ENCODE measurements at places on chromosomes 12 and 14.

- no peak for DNase-seq
Observed at GRCh38 chr12:106551410-106551809, 31.4 kb upstream of the RFX4 start.

DNA sequence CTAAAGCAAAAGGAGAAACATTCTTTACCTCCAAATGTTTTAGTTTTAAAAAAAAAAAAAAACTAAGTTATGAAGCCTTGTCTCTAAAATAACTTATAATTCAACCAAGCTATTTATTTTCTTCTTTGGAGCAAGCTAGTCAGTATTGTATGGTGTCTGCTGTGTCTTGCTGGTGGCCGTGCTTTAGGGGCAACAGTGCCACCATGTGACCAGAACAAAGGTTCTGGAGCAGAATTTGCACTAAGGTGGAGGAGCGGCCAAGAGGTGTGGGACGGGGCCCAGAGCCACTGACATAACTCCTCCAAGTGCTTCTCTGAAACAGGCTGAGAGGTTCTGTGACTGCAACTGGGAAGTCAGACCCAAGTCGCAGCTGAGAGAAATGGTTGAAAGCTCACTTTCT is 4.5 kb downstream of the FICD start:
- no peak for DNase-seq

- peak; percentile 69 for DNase-seq
Observed at GRCh38 chr12:89235189-89235993, 116.9 kb downstream of the DUSP6 start.

- no peak for DNase-seq
Observed at GRCh38 chr14:32941668-32942065, 3.0 kb downstream of the NPAS3 start.

- DNase-seq = no peak
Observed at GRCh38 chr12:4293299-4293965, 19.9 kb downstream of the CCND2 start.

- no peak for DNase-seq
Observed at GRCh38 chr12:51254536-51254935, 15.7 kb downstream of the SMAGP start.

GRCh38 chr12:86723326-86723725 is 467.1 kb upstream of the MGAT4C start:
- no peak for DNase-seq

- no peak for DNase-seq
Observed at GRCh38 chr14:100293497-100294212, 12.6 kb downstream of the SLC25A29 start.

- DNase-seq = no peak
Observed at GRCh38 chr12:131675126-131676080, 35.5 kb upstream of the SFSWAP start.

- no peak for DNase-seq
Observed at GRCh38 chr12:25553098-25553497, at the start of gene LMNTD1. Gene LMNTD1 (minus strand): TSS chr12:25553283. CDS start chr12:25552959, 324 bp downstream.

DNA sequence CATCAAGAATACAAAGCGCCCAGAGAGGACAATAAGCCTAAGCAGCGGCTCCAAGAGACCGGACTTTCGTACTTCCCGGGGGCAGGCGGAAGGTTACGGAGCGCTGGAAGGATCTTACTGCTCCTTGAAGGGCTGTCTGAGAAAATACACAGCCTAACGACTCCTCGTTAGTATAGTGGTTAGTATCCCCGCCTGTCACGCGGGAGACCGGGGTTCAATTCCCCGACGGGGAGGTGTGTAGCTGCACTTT is 12.1 kb upstream of the TMPO start:
- DNase-seq = peak; percentile 91

DNA sequence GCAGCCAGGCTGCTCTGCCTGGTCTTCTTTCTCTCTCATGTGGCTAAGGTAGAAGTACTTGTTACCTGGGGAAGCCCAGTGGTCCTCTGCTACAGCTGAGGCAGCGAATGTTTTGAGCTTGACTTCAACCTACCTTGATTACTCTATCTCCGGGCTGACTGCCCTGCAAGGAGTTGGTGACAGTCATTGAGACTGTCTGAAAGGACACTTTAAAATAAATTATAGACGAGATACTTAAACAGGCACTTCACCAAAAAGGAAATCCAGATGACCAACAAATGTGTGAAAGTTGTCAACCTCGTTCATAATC is 474 bp upstream of the CIT start:
- no peak for DNase-seq

GRCh38 chr12:101607894-101608293 is 13.1 kb downstream of the MYBPC1 start:
- no peak for DNase-seq

DNA sequence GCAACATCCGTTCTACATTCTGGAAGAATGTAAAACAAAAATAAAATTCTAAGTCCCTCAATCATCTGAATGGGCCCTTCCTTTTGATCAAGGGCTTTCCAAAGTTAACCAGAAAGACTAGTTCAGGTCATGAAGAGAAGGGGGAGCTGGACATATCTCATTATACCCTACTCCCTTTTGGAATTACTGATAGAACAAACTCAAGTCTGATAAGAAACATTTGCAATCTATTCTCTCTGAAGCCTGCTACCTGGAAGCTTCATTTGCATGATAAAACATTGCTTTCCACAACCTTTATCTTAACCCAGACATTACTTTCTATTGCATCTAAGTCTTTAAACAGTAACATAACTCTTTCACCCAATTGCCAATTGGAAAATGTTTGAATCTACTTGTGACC is 8.3 kb upstream of the ACSM4 start:
- no peak for DNase-seq

DNA sequence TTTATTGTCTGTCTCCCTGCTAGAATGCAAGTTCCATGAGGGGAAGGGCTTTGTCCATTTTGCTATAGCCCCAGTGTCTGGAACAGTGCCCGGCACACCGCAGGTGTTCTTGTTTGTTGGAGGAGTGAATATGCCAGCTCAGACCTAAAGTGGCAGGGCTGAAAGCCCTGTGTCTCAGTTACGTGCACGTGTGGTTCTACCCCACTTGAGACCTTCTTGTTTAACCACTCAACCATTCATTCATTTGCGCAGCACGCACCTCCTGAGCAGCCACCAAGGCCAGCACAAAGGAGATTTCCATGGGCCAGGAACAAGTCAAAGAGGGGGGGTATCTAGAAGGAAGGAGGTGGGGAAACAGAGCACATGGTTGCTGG is 338.0 kb upstream of the FKBP4 start:
- DNase-seq = no peak
